ENCODE measurements at places on chromosomes 5 and 9.

DNA sequence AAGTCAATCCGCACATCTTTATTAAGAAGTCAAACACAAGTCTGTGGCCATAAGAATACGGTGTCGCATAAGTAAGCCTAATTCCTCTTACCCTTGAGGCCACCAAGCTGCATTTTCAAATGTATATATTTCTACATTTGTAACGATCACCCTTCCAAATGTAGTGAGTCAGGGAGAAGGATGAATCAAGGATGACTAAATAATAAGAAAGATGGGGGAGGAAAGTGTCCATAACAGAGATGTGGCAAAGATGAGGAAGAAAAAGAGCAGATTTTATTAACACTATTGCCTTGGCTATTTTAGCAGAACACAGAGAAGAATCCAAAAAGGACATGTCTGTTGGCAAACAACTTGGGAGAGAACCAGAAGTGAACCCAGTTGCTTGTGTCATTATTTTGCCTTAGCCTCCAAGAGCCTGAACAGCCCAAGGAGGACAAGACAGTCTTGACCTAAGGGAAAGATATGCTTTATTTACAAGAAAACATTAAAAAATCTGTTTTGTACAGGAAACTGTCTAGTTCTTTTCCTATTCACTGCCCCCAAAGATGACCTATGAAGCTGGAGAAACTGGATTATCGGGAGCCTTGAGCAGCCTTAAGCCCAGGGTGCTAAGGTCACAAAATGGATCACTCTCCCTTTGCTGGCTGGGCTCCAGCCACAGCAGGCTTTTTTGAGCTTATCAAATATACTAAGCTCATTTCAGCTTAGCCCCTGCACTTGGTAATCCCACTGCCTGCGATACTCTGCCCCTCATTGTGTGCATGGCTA is 101.5 kb downstream of the PLCXD3 start:
- no peak for DNase-seq

- DNase-seq: no peak
These were observed 128.6 kb upstream of the ACOT12 start for GRCh38 chr5:81522571-81522970.

- no peak for DNase-seq
These were observed at the start of gene PCDHA8 for GRCh38 chr5:140840978-140841962. Gene PCDHA8, plus strand, starts transcription at chr5:140841187. Its CDS starts 135 bp downstream, at chr5:140841322.

DNA sequence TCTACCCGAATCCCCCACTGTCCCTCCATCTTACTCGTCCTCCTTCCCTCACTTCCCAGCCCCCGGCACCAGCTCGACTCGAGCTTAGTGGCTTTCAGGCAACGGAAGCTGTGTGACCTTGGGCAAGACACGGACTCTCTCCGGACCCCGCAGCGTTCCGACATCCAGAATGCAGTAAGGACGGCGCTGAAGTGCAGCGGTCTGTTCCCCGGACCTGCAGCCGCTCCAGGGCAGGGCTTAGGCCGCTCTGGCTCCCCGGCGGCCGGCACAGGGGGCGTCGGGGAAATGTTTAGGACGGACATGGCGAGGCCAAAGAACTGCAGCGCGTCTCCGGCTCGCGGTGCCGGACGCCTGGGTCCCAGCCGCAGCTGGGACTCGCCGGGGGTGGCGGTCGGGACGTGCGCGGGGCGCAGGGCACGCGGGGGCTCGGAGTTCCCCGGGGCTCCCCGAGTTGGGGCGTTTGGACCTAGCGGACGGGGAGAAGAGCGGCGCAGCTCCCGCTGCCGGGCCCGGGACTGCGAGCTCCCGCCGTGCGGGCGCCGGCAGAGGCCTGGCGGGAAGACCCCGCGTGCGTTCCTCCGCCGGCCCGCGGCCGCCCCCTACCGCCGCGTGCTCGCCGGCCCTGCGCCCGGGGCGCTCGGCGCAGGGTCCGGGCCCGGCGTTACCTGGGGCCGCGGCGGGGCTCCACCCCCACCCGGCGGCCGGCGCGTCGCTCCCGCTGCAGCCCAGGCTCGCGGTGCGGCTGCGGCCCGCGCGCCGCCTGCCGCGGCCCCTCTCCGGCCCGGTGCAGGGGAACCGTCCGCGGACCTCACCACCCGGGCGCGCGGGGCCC is 5.6 kb upstream of the RNF44 start:
- DNase-seq: no peak

DNA sequence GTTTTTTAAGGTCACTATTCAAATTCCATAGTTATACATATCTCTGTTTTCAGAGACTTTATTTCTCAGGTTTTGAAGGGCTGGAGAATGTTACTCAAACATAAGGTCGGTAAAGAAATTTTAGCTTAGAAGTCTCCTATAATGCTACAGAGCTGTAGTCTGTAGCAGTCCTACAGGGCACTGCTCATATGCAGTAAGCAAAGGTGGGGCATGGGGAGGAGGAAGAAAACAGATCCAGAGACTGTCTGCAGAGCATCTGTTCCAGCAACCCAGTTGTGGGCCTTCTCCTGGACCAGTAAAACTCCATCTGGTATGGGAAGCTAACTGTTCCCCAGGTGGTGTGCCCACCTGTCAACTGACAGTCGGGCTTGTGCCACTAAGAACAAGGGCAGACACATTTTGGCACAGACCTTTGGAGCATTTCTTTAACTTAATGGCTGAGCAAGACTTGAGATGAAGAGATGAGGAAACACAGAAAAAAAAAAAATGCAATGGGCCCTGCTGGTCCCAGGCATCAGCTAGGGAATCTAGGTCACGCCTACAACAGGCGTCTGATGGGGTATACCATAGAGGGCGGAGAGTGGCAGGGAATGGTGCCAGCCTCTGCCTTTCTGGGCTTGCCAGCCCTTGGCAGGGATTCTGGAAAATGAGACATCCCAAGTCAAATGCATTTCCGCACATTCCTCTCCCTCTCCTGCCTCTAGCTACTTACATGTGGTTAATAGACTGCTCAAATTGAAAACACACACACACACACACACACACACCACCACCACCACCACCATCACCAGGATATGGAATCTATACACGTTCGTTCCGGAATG is 218.9 kb downstream of the ARL15 start:
- DNase-seq: no peak

- DNase-seq: no peak
These were observed 17.9 kb downstream of the ANKH start for GRCh38 chr5:14853685-14854084.

DNA sequence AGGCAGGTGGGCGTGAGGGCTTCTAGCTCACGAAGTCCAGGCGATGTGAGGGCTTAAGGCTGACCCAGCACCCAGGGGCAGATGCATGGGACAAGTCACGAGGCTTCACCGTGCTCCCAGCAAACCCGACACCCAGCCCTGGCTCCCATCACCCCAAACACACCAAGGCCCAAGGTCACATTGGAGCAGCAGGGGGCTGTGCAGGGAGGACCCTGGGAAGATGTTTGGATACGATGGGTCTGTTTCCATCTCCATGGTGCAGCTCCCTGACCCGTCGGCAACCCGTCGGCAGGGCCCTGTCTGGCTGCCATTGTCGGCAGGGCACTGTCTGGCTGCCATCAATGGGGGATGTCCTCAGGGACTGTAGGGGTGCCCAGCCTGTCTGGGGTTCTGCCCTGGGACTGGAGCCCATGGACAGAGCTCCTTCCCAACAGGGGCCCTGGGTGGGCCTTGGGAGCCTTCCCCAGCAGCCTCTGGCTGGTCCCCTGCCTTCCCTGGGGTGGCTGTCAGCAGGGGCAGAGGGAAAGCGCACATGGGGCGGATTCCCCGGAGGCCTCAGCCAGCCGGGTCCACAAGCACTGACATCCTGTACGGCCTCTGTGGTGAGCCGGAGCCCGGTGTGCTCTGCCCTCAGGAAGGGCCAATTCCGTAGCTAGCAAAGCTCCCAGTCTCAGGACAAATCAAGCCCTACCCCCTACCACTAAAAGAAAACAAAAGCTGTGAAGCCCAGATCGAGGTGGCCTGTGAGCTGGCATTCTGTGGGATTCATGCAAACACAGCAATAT is 47.1 kb downstream of the NACC2 start:
- no peak for DNase-seq

DNA sequence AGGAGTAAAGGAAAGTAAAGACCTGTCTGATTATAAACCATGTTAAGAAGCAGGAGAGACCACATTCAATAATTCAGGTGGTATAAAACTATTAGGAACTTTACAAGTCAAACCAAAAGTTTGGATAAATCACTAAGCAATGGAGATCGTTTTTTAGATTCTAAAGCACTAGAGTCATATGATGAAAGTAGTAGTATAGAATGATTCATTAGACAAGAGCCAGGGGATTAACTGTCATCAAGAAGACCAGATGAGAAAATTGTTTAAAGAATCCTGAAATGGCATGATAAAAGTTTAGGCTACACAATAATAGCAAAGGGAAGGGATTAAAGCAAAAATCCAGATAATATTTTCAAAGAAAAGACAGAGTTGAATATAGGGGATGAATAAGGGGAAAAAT is 12.9 kb upstream of the CARNMT1 start:
- DNase-seq: no peak

- DNase-seq: no peak
These were observed 56.8 kb upstream of the ZFR start for GRCh38 chr5:32501071-32502002.

GRCh38 chr9:76221423-76221822 is 172.8 kb downstream of the RFK start:
- no peak for DNase-seq

DNA sequence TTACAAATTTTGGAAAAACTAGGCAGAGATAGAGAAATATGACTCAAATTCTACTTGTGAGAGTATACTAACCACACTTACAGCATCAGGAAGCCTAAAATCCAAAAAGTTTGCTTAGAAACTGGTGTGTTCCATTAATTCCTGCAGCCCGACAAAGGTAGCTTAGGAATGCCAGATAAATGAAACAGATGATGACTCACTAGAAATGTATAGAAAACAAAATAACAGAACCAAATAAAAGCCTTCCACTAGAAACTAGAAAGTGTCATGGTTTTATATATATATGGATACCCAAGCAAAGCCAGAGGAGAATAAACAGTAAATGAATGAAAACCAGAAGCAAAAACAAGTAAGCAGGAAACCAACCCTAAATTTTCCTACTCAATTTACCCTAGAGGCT is 272.2 kb upstream of the PRDM9 start:
- no peak for DNase-seq

- DNase-seq: no peak
These were observed 48.2 kb downstream of the TRIO start for GRCh38 chr5:14191325-14191724.

DNA sequence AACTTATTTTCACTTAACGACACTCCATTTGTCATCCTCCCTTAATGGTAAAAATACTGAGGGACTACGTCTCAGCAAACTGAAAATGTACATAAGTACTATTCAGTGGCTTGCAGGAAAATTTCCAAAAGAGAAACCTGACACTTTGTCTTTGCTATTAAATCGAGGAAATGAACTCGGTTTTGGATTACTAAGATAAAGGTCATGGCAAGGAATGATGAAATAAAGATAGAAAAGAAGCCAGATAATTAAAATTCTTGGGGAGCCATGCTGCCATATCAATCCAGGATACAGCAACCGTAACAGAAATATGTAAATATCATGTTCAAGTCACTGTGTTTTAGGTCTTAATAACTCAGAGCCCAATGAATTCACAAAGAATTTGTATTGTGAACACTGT is 647.8 kb downstream of the CDH9 start:
- no peak for DNase-seq

DNA sequence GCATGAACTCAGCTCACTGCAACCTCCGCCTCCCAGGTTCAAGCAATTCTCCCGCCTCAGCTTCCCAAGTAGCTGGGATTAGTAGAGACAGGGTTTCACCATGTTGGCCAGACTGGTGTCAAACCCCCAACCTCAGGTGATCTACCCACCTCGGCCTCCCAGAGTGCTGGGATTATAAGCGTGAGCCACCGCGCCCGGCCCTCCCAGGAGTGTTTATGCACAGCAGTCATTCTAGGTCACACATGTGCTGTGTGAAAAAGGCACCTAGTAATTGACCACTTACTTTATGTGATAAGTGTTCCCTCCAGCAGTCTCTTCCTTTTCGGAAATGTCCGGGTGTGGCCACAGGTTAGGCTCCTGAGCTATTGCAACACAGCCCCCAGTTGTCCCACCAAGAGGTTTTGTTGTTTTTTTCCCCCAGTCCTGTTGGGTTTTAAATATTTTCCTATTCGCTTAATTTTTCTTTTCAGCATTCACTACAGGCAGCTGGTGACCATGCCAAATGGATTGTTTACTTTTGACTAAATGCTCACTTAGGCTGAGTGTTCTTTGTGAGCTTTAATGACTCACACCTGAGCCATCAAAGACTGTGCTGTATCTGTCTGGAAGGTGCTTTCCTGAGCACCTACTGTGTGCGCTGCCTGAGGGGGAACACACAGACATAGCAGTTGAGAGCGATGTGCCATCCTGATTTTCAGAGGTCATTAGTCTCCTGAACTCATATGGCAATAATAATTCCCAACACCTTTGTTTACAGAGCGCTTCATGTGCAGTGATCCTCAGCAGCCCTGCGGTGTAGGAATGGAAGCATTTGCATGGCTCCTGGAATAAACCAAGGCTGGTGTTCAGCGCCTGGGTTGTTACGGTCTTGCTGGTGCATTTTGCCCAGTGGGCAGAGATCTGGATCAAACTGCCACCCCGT is 94.3 kb downstream of the MVB12B start:
- no peak for DNase-seq

GRCh38 chr9:108002371-108002956 is 512.9 kb upstream of the KLF4 start:
- no peak for DNase-seq

GRCh38 chr5:568809-569208 is 43.3 kb upstream of the CEP72 start:
- no peak for DNase-seq

DNA sequence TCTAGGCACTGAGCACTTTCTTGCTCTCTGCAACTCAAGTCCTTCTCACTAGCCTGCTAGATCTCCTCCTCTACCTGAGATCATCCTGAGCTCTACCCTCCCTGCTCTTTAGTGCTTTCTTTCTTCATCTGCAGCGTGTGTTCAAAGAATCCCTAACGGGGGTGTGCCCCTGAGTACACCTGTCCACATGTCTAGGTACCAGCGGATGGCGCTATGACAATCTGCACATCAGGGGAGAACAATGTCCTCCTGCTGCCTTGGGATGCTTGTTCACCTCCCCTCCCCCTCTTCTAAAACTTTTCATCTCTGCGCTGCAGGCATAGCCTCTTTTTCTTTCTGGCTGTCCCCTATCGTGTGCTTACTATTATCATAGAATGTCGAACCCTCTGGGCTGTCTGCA is 42.7 kb downstream of the PTPN3 start:
- no peak for DNase-seq

- no peak for DNase-seq
These were observed 258.0 kb downstream of the NR3C1 start for GRCh38 chr5:143145243-143146160.

- no peak for DNase-seq
These were observed 680.0 kb downstream of the TAF11L14 start for GRCh38 chr5:18314192-18314778.

DNA sequence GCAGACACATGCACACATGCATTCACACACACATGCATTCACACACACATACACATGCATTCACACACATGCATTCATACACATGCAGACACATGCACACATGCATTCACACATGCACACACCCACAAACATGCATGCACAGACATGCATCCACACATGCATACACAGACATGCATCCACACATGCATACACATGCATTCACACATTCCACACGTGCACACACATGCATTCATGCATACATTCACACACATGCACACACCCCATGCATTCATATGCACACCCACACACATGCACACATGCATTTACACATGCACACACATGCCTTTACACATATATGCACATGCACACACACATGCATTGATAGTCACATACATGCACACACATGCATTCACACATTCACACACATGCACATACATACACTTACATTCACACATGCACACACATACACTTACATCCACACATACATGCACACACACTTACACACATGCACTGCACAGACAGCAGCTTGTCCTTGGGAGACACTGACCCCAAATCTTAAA is 106.4 kb downstream of the COL5A1 start:
- no peak for DNase-seq

- no peak for DNase-seq
These were observed 169.0 kb upstream of the PITX1 start for GRCh38 chr5:135203019-135203418.

Data from activated T-helper 9 cell treated with anti-CD3 and anti-CD28 coated beads, Interleukin-2, amount 50 U/mL, for 16 hours (primary cell).